ENCODE measurements at places on chromosomes 12 and 14. TPM values are rescaled to one million over a fixed set of nuclear protein-coding genes. Genes with fewer than 3 reads are reported as not detected.

DNA sequence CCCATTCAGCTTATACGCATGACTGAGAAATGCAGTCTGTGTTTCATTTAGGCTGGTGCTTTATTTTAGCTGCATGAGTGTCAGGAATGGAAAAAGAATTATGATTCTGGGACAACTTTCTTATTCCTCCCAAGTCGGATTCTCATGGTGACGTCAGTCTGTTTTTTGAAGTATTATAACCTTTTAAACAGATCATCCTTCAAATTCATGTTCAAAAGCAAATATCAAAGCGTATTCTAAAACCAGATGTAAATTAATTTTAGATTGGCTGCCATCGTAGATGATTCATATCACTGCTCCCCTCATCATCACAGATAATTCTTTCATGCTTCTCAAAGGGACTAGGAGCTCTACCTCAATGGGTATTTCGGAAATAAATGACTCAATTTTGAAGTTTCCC is 15.0 kb downstream of the FNTB start:
- no peak for DNase-seq
- H3K36me3 ChIP-seq: no peaks in the 10 kb centered on the region
- no peak overlapping the region for H3K27ac ChIP-seq
- H3K4me3 ChIP-seq: no peak overlapping the region

- H3K4me1 ChIP-seq: no peaks in the 10 kb centered on the region
- H3K36me3 ChIP-seq: no peaks in the 10 kb centered on the region
- no peak overlapping the region for H3K27ac ChIP-seq
- no peak overlapping the region for H3K4me3 ChIP-seq
Observed at GRCh38 chr12:38373784-38374183, 57.2 kb downstream of the ALG10B start.

DNA sequence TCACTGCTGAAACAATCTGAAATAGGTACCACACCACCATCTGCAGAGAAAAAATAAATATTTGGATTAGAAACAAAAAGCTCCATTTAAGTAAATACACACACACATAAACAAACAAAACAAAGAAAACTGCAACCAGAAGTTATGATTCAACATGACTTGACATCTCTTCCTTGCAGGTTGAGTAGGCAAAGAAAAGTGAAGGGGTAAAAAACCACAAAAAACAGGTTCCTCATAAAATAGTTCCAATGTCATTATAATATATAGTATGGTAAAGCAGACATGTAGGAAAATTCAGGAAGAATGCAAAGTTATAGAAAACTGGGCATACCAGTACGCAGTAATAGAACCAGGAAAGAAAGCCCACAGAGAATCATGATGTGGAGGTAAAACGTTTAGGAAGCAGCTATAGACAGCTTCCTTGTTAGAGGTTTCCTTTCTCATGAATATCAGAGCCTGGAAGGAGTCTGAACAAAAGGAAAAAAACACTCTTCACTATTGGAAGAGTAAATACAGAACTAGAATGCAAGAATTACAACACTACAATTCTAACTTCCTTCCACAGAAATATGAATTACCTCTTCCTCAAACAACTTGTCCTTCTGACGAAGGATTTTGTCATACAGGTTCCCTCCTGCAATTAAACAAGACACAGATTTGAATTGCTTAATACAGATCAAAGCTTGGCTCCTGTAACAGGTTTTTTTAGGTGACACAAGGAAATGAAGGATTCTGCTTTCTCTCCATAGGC is 6.1 kb downstream of the NEK9 start:
- DNase-seq: no peak
- H3K27me3 ChIP-seq: no peaks in the 10 kb centered on the region
- H3K36me3 ChIP-seq: peaks cover 9% of the 10 kb centered on the region
- H3K27ac ChIP-seq: no peak overlapping the region
- H3K4me1 ChIP-seq: peaks cover 23% of the 10 kb centered on the region

The HNRNPC gene
- 239 TPM for total RNA-seq

The CPNE8 gene
- 2.7 TPM for total RNA-seq
